Activated T-helper 9 cell treated with anti-CD3 and anti-CD28 coated beads, Interleukin-2, amount 50 U/mL, for 16 hours (primary cell): ENCODE measurements at places on chromosomes 7 and 10.

GRCh38 chr10:52027055-52027705 lies 286.9 kb upstream of the DKK1 start:
- DNase-seq: no peak

- DNase-seq: no peak
Measured at GRCh38 chr7:27961255-27961654, 219.3 kb downstream of the JAZF1 start.

DNA sequence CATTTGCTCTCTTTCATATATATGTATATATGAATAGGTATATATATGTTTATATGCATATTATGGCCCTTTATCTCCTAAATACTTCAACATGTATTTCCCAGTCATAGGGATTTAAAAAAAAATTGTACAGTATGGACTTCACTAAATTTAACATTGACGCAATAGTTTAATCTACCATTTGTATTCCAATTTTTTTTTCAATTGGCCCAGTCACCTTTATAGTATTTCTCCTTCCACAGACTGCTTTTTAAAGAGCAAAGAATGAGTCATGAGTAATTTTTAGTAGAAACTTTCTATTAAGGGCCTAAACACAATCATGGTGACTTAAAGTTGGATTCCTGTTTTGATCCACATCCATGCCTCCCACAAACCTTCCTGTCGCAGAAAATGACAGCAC lies 20.5 kb downstream of the CCSER2 start:
- DNase-seq: no peak

- DNase-seq: no peak
Measured at GRCh38 chr7:42915356-42915755, 3.5 kb upstream of the C7orf25 start.

DNA sequence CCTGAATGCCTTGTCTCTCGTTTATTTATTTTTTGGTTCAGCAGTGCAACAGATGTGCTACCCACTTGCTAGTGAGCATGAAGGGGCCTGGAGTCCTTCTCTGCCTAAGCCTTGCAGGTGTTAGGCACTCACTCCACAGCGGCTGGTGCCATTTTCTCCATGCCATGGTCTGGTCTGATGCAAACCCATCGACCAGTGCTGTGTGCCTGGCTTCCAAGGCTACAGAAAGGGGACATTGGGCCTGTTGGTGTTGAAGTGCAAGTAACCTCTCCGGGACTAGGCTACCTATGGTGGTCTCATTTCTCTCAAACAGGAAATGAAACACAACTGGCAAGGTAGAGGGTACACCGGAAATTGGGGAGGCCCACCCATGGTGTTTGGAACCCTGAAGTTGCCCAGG lies 198.1 kb downstream of the ADARB2 start:
- DNase-seq: no peak

GRCh38 chr7:151020231-151020630 lies 4.1 kb downstream of the ATG9B start:
- no peak for DNase-seq

GRCh38 chr10:133422807-133423771 lies 1.3 kb downstream of the SPRN start:
- no peak for DNase-seq
